ENCODE measurements at places on chromosomes 13 and 19.

DNA sequence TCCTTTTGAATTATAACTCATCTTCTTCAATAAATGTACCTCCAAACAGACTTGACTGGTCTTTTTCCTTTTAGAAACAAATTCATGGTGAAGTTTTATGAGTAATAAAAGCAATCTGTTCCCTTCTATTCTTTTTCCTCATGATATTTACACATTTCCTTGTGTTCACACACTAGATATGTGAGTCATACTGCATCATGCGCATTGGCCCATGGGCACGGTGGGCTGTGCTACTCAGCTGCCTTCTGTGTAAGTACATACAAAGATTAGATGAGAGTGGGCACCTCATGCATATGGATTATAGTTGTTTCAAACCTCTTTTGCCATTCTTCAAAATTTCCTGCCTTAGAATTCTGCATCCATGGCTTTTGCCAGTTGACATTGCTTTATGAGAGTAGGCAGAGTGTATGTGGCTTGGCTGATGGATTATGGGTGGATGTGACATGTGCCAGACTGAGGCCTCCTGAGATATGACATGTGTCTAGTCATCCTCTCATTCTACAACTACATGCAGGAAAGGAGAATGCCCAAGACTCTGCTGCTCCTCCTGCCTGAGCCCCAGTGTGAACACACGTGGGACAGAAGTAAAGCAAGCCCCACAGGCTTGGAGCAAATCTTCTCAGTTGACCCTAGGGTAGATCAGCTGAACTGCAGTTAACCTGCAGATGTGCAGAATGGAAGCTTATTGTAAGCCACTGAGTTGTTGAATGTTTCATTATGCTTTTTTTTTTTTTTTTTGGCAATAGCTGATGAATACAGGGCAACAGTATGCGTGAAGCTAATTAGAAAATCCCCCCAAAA, 109.9 kb downstream of the RBM26 start:
- DNase-seq, result no peak

- DNase-seq, result peak; percentile 47
These were observed 429.1 kb upstream of the ARGLU1 start for GRCh38 chr13:106996867-106997618.

DNA sequence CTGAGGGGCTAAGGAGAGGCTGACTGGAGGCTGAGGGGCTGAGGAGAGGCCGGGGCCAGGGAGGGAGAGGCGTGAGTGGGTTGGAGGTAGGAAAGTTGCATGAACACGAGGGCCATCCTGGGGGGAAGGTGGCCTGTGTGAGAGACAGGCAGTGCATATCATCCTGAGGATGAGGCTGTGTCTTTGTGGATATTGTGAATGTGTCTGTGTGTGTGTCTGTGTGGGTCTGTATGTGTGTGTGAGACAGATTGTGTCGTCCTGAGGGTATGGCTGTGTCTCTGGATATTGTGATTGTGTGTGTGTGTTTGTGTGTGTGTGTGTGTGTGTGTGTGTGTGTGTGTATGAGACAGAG, 422 bp downstream of the ZNF71 start:
- DNase-seq, result peak; percentile 15

DNA sequence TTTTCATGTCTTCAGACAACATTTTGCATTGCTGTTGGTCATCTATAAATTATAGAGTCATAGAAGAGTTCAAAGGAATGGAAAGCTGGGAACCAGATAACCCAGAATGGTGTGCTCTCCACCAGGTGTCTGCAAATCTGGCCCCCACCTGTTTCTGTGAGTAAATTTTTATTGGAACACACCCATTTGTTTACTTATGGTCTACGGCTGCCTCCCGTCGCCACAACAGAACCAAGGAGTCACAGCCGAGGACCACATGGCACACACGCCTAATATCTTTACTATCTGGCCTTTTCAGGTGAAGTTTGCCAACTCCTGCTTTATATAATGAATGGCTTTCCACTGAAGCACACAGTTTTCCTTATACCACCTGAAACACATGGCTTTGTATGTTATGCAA, 58.2 kb downstream of the EFNB2 start:
- DNase-seq, result no peak

- DNase-seq, result no peak
These were observed 111.3 kb upstream of the MRI1 start for GRCh38 chr19:13652810-13653590.

- no peak for DNase-seq
These were observed 36.3 kb downstream of the ZNRF4 start for GRCh38 chr19:5491565-5491964.

DNA sequence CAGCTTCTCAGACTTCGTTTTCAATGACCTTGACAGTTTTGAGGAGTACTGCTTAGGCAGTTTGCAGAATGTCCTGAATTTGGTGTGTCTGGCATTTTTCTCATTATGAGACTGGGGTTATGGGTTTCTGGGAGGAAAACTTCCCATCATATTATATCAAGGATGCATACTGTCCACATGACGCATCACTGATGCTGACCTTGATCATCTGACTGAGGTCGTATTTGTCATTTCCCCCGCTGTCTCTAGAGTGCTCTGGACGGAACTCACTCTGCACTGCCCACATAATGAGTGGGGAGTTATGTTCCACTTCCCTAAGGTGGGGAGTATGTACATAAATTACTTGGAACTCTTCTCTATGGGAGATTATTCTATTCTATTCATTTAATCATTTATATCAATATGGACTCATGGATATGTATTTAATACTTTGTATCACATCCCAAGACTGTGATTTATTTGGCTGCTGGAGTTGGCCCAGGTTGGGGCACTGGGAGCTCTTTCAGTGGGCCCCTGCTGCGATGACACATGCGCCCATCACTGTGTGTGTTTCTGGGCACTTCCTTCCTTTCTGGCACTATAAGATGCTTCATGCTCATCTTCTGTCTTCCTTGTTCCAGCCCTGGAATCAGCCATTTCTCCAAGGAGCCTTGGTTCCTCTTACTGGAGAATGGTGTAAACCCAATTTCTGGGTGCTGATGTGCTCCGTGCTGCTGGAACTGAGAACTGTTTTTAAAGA, 138.6 kb downstream of the MIPEP start:
- DNase-seq, result no peak

- peak; percentile 100 for DNase-seq
These were observed 379.0 kb downstream of the EFNB2 start for GRCh38 chr13:106156468-106156867.

DNA sequence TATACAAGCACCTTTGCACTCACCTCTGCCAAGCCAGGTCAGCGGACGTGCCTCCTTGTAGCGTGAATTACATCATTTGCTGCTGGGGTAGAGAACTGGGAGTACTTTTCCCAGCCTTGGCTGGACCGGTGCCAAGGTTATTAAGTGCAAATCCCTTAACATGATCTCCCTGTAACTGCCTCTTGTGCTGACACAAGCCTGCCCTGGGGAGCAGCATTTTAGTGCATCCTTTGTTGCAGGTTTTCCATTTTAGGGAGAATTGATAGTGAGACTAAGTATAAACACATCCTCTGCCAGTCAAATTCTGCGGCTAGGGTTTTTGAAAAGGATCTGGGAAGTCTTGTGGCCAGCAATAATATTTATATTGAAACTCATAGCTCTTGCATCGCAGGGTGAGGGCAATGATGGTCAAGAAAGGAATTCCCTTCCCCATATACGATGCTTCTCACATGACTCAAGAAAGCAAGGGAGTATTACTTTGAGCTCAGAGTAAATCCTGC, 32.7 kb upstream of the DCLK1 start:
- DNase-seq, result peak; percentile 92

- no peak for DNase-seq
These were observed 206.3 kb downstream of the PCDH17 start for GRCh38 chr13:57837801-57838200.

- DNase-seq, result no peak
These were observed 77.3 kb downstream of the ZIC5 start for GRCh38 chr13:99894105-99894839.

DNA sequence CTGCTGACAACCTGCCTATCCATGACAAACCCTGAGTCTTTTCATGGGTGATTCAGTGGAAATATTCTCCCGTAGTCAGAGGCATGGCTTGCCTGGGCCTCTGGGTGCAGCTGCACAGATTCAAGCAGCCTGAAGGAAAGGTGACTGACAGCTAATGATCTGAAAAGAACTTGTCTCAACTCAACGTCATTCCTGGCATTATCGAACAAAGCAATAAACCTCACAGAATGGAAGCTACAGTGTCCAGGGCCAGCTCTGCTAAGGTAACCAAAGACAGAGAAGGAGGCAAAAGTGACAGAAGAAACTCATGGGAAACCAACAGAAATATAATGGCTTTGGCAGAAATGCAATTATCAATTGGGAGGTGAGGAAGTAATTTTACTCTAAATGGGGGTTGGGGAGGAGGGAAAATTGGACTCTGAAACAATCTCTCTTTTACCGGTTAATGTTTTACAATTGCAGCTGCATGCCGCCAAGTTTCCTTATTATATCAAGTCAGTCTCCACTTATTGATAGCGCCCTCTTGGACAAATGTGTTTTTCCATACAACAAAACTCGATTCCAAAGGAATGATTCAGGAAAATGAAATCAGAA, 12.9 kb downstream of the STARD13 start:
- no peak for DNase-seq

DNA sequence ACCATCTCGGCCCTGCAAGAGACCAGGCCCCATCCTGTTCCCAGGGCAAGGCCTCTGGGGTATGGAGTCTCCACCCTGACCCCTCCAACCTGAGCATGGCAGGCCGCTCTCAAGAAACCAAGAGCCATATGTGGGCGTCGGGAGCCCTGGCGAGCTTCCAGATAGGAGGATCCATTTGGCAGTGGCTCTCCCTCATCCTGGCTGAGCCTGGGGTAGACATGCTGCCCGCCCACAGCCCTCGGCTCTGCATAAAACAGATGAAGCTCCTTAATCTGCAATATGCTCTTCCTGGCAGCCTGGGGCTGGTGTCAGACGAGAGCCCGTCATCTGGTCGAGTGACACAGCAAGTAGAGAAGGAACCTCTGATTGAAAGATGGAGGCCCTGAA, 6.1 kb downstream of the ATP13A1 start:
- DNase-seq, result no peak

DNA sequence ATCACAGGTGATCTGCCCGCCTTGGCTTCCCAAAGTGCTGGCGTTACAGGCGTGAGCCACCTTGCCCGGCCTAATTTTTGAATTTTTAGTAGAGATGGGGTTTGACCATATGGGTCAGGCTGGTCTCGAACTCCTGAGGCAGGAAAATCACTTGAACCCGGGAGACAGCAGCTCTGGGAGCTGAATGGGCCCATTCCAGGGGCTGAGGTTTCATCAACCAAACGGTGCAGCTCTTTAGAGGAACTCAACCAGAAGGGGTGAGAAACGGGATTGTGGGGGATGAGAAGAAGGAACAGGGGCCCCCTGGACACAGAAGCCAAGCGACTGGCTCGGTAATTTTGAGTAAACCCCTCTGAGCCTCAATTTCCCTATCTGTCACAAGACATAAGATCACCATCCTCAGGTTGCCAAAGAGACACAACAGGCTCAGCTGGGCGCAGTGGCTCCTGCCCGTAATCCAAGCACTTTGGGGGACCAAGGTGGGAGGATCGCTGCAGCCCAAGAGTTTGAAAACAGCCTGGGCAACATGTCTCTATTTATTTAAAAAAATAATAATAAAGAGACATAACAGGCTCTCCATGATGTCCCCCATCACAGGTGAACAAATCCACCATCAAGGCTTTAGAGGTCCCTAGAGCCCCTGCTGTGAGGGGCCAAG, 562 bp downstream of the IQCN start:
- no peak for DNase-seq

DNA sequence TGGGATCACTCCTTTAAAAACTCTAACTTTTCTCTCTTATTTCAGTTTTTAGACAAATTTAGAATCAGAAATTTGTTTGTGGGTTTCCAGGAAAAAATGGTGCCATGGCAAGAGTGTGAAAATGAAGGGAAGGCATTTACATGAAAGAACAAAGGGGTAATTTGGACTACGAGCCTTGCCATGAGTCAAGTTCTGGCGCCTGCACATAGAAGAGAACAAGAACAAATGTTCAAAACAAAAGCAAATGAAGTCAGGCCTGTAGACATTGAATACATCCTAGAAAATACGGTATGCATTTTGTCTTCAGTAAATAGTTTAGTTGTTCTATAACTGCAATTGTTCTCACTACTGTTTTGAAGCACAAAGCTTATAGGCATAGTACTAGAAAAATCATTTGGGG, 1390.5 kb downstream of the EFNB2 start:
- no peak for DNase-seq

- peak; percentile 88 for DNase-seq
These were observed 26.4 kb upstream of the TPT1 start for GRCh38 chr13:45367358-45367757.

- DNase-seq, result no peak
These were observed 15.9 kb upstream of the PLPP2 start for GRCh38 chr19:307111-307531.

DNA sequence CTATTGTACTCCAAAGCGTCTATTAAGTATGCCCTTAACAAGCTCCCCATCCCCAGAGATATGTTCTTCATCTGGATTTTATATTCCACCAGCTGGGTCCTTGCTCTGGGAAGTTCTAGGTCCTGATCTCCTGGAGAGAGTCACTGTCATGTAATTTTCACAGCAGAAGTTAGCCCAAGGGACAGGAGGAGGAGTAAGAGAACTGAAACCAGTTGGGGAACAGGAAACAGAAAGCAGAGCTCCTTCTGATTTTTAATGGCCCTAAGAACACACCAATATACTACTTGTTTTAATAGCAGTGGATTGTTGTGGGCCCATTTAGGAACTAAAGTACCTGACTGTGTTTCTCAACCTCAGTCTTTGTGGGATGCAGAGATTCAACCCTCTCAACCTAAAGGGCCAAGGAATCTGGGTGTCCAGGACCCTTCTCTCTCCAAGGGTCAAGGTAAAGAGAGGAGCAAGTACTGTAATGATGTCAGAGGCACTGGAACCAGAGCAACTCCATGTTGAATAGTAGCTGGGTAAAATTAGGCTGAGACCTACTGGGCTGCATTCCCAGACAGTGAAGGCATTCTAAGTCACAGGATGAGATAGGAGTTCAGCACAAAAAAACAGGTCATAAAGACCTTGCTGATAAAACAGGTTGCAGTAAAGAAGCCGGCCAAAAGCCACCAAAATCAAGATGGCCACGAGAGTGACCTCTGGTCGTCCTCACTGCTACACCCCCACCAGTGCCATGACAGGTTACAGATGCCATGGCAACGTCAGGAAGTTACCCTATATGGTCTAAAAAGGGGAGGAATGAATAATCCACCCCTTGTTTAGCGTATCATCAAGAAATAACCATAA, 8.1 kb upstream of the FPR3 start:
- no peak for DNase-seq

- no peak for DNase-seq
These were observed 4.3 kb upstream of the KL start for GRCh38 chr13:33011828-33012470.

GRCh38 chr19:17219286-17219685, 4.1 kb downstream of the USE1 start:
- DNase-seq, result no peak

GRCh38 chr19:2207991-2208860, 27.9 kb downstream of the PLEKHJ1 start:
- DNase-seq, result peak; percentile 75

Data from fibroblast of skin of right quadriceps (primary cell).